Mesothelial cell of epicardium (in vitro differentiated cells): ENCODE measurements at places on chromosomes 6 and 20. TPM values are rescaled to one million over a fixed set of nuclear protein-coding genes. Genes with fewer than 3 reads are reported as not detected.

Gene CLPSL2
- total RNA-seq = not detected in 3 replicates

Gene SLPI
- not detected in 3 replicates for total RNA-seq

Gene CFAP206
- total RNA-seq = 1.0 to 1.6 TPM (median 1.5 TPM) in 3 replicates

Gene DUSP15
- total RNA-seq = 8.4 to 10.4 TPM (median 8.5 TPM) in 3 replicates

Gene CSNK2A1
- total RNA-seq = 160 to 172 TPM (median 164 TPM) in 3 replicates

DNA sequence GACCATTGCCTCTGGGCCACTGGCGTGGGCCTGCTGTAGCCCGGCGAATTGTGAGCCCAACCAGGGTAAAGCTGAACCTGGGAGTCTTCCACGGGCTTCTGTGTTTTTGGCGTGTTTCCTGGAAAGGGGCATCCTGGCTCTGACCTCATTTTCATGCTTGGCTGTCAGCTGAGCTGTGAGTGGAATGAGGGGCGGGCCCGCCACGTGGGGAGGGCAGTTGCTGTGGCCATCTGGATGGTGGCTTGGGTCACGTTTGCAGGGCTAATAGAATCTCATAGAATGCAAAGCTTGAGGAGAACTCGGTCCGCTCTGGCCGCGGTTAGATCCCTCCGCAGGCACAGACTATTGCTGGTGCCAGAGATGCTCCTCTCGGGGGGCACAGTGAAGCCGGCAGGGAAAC lies 263.0 kb downstream of the SMOC2 start:
- DNase-seq = no peak
- H3K27me3 ChIP-seq = peaks cover 4% of the 10 kb centered on the region
- H3K36me3 ChIP-seq = no peaks in the 10 kb centered on the region
- H3K4me3 ChIP-seq = no peak overlapping the region
- no peak overlapping the region for H3K27ac ChIP-seq
- peaks cover 11% of the 10 kb centered on the region for H3K4me1 ChIP-seq

DNA sequence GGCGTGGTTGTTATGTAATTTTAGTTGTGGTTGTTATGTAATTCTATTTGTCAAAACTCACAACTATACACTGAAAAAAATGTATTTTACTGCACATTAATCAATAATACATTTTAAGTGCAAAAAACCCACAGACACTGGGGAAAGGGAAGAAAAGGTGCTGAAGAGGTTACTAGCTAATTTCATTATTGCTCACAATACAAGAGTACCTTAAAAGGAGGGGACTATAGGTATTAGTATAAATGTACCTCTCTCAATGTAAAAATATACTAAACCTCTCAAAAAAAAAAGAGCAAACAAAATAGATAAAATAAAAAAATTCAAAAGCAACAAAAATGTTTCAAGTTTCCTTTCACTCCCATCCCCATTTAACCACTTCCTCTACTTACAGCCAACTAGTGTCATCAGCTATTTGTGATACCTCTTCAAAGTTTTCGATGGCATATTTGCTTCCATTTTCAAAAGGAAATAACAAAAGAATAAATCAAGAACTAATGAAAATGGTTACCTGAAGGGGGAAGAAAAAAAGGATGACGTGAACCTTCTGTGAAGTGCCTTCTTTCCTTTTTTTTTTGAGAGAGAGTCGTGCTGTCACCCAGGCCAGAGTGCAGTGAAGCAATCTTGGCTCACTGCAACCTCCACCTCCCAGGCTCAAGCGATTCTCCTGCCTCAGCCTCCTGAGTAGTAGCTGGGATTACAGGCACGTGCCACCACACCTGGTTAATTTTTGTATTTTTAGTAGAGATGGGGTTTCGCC lies 30.2 kb downstream of the RANBP9 start:
- peaks cover 29% of the 10 kb centered on the region for H3K36me3 ChIP-seq
- H3K27ac ChIP-seq = no peak overlapping the region
- peaks cover 13% of the 10 kb centered on the region for H3K4me1 ChIP-seq
- H3K27me3 ChIP-seq = no peaks in the 10 kb centered on the region

- H3K36me3 ChIP-seq = no peaks in the 10 kb centered on the region
- no peak for DNase-seq
- no peaks in the 10 kb centered on the region for H3K27me3 ChIP-seq
- H3K4me1 ChIP-seq = peaks cover 13% of the 10 kb centered on the region
- H3K27ac ChIP-seq = no peak overlapping the region
- no peak overlapping the region for H3K4me3 ChIP-seq
Measured at GRCh38 chr6:112049026-112049799, 4.7 kb upstream of the CCN6 start.

GRCh38 chr6:125802943-125803377 lies 12.2 kb downstream of the NCOA7 start:
- no peak for DNase-seq
- no peaks in the 10 kb centered on the region for H3K27me3 ChIP-seq
- H3K36me3 ChIP-seq = peaks cover 1% of the 10 kb centered on the region
- H3K4me3 ChIP-seq = no peak overlapping the region
- no peak overlapping the region for H3K27ac ChIP-seq

- H3K4me3 ChIP-seq = no peak overlapping the region
- H3K4me1 ChIP-seq = peaks cover 37% of the 10 kb centered on the region
- no peak overlapping the region for H3K27ac ChIP-seq
Measured at GRCh38 chr6:11585426-11586016, 48.0 kb downstream of the TMEM170B start.

DNA sequence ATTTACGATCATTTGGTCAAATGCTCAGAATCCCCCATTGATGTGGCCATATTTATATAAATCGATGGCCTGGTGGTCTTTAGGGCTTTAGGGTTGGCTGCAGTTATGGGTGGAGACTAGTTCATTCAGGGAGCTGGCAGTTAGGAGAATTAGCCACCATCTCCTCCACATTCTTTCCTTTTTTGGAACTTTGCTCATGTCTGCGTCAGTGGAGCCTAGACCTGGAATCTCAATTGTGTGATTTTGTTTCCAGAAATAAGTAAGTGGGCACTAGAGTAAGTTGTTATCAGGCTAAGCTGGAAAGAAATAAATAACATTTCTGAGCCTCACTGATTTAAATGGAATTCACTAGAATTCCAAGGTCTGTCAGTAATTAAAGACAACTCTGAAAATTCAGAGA lies 29.0 kb upstream of the ELOVL5 start:
- peak overlapping the region; percentile 61 for H3K27ac ChIP-seq
- H3K4me3 ChIP-seq = no peak overlapping the region
- H3K27me3 ChIP-seq = no peaks in the 10 kb centered on the region
- no peaks in the 10 kb centered on the region for H3K36me3 ChIP-seq

DNA sequence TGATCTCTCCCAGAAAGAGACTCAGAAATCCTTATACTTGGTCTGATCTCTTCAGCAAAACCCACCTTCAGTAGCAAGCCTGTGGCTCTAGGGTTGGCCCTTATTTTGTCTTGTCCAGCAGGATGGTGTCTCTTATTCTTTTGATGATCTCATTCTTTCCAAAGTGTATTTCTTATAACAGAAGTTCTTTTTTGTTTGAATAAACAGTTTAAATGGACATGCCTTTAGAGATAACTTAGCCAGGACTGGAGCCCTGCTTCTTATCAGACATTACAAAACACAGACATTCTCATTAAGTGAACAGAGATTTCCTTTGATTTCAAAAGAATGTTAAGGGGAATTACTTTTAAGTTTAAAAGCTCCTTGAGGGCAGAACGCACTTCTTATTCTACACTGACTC lies 31.7 kb downstream of the KCNS1 start:
- peaks cover 17% of the 10 kb centered on the region for H3K4me1 ChIP-seq
- H3K27ac ChIP-seq = peak overlapping the region; percentile 81
- H3K36me3 ChIP-seq = peaks cover 17% of the 10 kb centered on the region
- no peak for DNase-seq
- H3K4me3 ChIP-seq = no peak overlapping the region

DNA sequence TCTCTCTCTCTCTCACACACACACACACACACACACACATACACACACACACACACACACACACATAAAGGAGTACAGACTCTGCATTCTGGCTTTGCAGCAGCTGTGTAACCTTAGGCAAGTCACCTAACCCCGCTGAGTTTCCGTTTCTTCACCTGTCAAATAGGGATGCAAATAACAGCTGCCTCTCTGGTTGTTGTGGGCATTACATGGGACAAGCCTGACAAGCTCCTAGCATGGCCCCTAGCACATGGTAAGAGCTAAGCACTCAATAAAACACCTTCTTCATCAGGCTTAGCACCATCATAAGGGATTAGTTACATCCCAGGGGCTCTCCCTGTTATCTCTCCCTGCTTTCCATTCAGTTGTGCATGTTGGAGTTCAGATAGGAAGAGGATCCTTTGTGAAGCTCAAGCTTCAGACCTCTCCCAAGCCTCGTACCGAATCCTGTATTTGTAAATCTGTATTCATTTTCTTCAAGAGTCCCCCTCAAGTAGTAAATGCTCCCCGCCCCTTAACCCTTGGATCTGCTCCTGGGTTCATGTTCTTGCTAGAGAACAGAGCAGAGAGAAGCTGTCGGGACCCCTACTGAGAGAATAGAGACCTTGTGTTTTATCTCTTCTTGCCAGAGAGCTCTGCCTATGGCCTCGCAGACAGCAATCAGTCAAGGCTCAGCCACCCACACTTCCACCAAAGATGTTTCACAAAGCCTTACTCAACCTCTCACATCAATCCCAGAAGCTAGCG lies 2.2 kb downstream of the SLC13A3 start:
- H3K27me3 ChIP-seq = peaks cover 40% of the 10 kb centered on the region
- H3K4me1 ChIP-seq = peaks cover 3% of the 10 kb centered on the region

DNA sequence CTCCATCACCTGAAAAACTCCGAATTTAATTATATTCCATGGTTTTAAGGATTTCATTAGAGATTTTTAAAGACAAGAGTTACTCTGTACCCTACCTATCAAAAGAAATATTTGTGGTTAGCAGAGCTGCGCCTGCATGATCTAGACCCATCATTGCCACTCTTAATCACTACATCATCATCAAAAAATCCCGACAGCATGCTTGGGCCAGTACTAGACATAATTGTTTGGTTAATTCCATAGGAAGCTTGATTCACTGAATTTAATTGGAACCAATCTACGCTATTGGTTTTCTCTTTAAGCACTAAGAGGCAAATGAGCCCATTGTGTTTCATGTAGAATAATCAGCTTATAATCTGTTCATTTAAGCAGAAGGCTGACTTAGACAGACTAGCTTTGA lies 33.4 kb upstream of the RNF217 start:
- DNase-seq = no peak
- H3K36me3 ChIP-seq = peaks cover 9% of the 10 kb centered on the region
- no peak overlapping the region for H3K27ac ChIP-seq
- H3K27me3 ChIP-seq = no peaks in the 10 kb centered on the region
- no peaks in the 10 kb centered on the region for H3K4me1 ChIP-seq

GRCh38 chr6:137736048-137736818 lies 130.8 kb upstream of the TNFAIP3 start:
- peaks cover 62% of the 10 kb centered on the region for H3K4me1 ChIP-seq
- H3K4me3 ChIP-seq = no peak overlapping the region
- no peaks in the 10 kb centered on the region for H3K36me3 ChIP-seq
- no peaks in the 10 kb centered on the region for H3K27me3 ChIP-seq
